ENCODE measurements at places on chromosomes 3 and 15.

- DNase-seq: no peak
Observed at GRCh38 chr3:61790411-61790810, 229.0 kb downstream of the PTPRG start.

- DNase-seq: no peak
Observed at GRCh38 chr3:118760585-118761290, 273.9 kb downstream of the IGSF11 start.

DNA sequence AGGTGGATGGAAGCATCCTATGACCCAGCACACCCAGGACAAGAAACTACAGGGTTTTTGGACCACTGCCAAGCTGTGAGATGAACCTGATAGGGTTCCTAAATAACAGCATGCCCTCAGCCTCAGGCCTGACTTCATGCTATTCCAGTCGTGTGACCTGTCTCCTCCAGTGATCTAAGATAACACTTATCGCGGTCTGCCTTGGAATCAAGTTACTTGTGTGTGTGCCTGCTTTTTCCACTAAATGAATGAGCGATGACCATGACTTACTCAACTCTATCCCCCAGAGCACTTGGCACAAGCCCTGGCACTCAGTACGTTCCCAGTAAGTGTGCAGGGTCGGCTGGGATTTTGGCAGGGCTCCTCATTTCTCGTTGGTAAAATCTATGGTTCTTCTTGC, 172.7 kb upstream of the TP63 start:
- DNase-seq: no peak

GRCh38 chr3:152518346-152518745, 249.6 kb downstream of the MBNL1 start:
- DNase-seq: no peak

DNA sequence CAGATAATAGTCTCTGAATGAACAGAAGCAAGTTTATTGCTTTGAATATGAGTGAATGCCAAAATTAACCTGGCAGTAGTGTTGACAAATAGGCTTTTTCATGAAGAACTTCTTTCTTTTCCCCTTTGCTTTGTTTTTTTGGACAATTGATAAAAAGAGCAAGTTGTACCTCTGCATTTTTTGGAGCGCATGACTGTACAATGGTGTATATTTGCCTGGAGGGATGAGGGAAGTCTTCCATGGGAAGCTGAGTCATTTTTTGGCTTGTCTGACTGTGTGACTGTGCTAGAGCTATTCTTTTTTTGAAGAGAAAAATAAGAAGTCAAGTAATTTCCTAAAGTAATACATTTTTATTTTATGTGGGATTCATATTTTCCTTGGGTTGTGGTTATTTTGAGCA, 186.9 kb downstream of the KLHL25 start:
- peak; percentile 41 for DNase-seq

- DNase-seq: peak; percentile 61
Observed at GRCh38 chr15:81024265-81024872, 23.6 kb downstream of the TLNRD1 start.

DNA sequence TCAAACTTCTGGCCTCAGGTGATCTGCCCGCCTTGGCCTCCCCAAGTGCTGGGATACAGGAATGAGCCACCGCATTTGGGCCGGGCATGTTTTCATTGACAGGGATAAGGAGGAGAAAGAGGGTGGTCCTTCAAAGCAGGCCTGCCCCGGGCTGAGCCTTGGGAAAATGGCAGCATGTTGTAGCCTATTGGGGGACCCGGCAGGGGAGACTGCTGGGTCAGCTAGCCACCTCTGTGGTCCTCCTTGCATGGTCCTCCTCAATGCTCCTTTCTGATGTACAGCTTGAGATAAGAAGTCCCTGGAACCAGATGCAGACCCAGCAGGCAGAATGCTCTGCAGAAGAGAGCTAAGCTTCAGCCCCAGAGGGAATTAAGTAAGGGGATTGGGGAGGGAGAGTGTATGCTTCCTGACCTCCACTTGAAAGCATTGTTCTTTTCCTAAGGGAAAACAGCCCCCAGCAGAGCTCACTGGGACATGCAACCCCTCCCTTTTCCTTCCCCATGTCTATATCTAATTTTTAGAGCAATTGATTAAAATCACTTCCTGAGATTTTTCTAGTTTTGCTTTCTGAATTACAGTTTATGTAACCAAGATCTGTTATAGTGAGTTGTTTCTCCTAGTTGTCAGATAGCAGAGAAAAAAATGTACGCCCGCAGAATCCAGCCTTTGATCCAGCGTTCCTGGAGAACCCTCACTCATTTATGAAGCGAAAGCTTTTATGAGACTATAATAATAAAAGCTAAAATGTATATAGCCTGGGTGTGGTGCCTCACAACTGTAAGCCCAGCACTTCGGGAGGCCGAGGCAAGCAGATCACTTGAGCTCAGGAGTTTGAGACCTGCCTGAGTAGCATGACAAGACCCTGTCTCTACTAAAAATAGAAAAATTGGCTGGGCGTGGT, 48.7 kb upstream of the VILL start:
- no peak for DNase-seq

GRCh38 chr15:82558502-82558901, 18.2 kb upstream of the RPS17 start:
- no peak for DNase-seq

DNA sequence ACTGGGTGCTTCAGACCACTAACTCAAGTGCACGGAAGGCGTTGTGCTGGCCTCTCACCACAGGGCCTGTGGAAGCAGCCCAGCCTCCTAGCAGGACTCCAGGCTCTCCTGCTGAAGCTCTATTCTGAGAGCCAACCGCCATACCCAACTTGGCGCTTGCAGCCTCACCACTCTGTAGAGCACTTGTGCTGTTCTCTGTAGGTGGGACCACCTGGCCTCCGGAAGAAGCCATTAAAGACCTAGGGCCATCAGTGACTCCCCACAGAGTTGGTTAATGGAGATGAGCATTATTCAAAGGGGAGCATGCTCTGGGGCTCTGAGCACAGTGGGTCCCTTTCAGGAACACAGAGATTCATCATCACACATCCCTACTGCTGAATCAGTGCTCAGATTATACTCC, 50.9 kb downstream of the C3orf85 start:
- no peak for DNase-seq

DNA sequence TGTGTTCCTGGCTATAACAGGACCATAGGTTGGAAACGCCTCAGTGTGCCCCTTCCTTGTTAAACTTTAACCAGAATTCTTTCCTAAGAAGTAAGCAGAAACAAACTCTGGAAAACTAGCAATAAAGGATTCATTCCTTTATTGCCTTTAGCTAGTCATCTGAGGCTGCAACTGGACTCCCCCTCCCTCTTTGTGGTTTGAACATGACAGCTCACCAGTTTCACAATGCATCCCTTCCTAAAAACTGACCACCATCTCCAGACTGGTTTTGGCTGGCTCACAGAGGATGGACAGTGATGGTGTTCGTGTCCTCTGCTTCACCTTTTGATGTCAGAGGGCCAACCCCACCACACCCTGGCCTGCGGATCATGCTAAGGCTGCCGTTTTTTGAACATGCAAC, 27.9 kb upstream of the TGFBR2 start:
- DNase-seq: peak; percentile 81

DNA sequence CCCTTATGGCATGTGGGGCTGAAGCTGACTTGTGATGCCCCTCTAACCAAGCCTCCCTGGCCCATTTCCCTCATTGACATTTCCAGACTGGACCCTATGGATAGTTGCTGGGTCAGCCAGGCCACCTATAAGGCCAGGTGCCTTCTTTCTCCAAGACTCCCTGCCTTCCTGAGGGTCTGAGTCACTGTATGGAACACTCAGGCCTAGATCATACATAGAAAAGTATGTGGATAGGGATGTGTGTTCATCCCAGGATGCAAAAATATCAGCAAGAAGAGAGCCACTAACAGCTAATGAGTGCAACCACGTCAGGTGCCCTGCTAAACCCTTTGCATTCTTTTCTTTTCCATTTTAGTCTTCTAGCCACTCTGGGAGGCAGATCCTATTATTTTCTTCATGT, 168.4 kb upstream of the WNT5A start:
- DNase-seq: no peak

- DNase-seq: no peak
Observed at GRCh38 chr3:111080413-111080812, 8.8 kb downstream of the NECTIN3 start.

- DNase-seq: no peak
Observed at GRCh38 chr15:39921274-39921638, 1.2 kb upstream of the GPR176 start.

All from inflammatory macrophage (primary cell).